NCI-H524 treated with DMSO at 0.1 percent for 48 hours (cell line): ENCODE measurements at places on chromosomes 11 and 22.

GRCh38 chr11:625636-626268 lies 997 bp upstream of the CDHR5 start:
- no peak for DNase-seq

DNA sequence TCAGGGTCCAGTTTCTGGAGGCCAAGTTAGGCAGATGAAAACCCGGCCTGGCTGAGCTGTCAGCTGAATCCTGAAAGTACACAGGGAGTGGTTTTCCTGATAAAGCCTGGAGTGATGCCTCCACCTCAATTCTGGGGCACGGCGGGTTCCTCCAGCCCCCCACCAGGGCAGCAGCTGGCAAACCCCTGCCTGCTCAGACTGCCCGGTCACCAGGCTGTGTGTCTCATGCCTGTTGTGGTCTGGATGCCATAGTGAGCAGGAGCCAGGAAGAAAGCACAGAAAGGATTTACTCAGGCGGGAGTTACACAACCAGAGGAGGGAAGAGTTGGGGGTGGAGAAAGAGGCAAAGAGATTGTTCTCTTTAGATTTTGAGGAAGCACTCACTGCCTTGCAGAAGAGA lies 119.9 kb upstream of the RASSF10 start:
- no peak for DNase-seq

GRCh38 chr11:69705351-69705811 lies 1.6 kb upstream of the FGF19 start:
- DNase-seq, result no peak

DNA sequence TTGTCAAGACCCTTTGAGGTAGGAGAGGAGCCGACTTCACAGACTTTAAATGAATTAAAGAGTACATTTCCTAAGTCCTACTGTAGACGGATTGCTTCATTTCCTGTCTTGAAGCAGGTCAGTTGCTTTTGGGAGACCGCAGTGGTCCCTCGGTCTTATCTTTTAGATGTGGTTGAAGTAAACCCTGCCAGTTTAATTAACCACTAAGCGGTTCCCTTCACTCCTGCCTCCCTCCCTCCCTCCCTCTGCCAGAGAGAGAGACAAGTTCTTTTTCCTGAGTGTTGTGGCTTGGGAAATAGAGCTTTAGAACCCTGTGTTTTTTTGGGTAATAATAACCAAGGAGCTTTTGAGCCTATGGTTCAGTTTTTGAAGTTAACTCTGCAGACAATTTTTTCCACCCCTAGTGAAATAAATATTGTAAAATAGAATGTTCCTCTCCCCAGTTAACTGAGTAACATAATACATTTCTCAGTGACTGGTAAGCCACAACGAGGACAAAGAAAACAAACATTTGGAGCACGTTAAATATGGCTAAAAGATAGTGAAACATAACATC lies 147.5 kb downstream of the LDLRAD3 start:
- DNase-seq, result no peak

DNA sequence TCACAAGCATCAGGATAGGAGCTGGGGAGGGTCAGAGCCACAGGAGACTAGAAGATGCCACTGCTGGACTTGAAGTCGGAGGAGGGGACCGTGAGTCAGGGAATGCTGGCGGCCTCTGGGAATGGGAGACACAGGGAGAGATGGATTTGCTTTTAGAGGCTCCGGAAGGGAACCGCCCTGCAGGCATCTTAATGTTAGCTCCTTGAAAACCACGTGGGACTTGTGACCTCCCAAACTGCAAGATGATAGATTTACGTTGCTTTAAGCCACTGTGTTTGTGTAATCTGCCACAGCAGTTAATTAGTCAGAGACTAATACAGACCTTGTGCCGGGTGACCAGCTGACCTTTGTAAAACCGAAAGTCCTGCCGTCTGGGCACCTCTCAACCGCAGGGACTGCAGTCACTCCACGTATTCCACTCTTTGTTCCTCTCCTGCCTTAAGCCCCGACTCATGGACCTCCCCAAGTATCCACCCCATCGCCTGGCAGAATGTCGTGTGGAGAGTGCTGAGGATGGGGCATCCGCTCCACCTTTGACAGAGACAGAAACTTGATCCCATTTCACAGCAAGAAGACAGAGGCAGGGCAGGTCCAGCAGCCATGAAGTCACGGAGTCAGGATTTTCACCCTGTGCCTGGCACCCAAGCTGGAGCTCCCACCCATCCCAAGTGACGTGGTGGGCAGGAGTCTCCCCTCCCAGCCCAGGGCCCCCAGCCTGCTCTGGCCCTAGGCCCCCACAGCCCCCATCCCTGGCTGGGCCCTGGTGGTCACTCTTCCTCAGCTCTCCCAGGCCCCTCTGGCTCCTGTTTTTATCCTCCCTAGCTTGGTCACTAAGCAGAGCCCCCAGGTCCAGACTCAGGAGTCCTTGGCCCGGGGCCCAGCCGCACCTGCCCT lies 19.4 kb upstream of the CTSD start:
- DNase-seq, result no peak

- DNase-seq, result no peak
Measured at GRCh38 chr11:129040934-129041333, 98.3 kb upstream of the TP53AIP1 start.

GRCh38 chr22:50530877-50531545 lies 1.2 kb upstream of the TYMP start:
- no peak for DNase-seq

- no peak for DNase-seq
Measured at GRCh38 chr22:50282361-50283155, 12.4 kb upstream of the MAPK11 start.

DNA sequence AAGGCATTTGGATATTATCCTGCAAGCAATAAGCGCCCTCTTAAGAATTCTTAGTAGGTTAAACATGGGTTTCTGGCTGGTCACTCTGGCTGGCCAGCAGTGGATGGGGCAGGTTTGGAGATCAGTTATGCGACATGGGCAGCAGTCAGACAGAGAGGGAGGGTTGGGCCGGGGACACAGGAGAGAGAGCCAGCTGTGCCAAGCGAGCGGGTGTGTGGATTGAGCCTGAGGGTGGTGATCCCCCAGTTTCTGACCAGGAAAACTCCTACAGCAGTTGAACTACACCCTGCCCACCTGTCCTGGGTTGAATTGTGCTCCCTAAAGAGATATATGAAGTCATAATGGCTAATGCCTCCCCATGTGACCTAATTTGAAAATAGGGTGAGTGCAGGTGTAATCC lies 671.2 kb downstream of the TBC1D22A start:
- no peak for DNase-seq

DNA sequence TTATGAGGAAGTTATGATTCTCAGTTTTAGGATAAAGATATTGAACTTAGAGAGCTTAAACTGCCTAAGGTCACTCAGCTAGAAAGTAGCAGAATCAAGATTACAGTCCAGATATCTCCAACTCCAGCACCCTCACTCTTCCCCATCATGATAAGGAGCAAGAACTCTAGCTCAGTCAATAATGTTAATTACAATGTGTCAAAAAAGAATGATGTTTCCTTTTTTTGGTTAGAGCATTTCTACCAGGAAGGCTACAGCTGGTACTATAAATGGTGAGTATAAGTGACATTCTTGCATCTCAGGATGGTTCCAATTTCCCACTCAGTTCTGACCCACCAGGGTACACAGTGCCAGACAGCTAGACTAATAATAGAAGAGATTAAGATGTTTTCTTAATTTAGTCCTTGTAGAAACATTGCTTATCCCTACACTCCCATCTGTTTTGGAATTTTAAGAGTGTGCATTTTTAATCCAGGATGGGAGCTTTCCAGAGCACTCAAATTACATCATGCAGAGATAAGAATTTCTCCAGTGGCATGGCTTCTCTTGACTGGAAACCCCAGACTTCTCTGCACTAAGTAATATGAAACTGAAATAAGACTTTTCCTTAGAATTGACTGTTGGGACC lies 21.6 kb upstream of the BBOX1 start:
- peak; percentile 28 for DNase-seq

GRCh38 chr11:83219095-83219494 lies 25.6 kb downstream of the ANKRD42 start:
- no peak for DNase-seq

- DNase-seq, result no peak
Measured at GRCh38 chr11:116862185-116862584, 24.8 kb upstream of the APOA1 start.

DNA sequence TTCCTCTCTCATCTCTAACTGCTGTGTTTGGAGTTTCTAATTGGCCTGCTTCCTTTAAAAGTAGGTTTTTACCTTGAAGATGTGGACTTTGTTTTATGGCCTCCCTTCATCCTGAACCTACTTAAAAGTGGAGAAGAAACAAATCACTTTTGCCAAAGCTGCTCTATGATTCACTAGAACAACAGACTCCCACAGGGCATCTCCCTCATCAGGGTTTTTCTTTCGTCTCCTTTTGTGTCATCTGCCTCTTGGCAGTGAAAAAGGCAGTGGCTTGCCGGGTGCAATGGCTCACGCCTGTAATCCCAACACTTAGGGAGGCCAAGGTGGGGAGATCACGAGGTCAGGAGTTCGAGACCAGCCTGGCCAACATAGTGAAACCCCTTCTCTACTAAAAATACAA lies 186.6 kb upstream of the MTNR1B start:
- no peak for DNase-seq

DNA sequence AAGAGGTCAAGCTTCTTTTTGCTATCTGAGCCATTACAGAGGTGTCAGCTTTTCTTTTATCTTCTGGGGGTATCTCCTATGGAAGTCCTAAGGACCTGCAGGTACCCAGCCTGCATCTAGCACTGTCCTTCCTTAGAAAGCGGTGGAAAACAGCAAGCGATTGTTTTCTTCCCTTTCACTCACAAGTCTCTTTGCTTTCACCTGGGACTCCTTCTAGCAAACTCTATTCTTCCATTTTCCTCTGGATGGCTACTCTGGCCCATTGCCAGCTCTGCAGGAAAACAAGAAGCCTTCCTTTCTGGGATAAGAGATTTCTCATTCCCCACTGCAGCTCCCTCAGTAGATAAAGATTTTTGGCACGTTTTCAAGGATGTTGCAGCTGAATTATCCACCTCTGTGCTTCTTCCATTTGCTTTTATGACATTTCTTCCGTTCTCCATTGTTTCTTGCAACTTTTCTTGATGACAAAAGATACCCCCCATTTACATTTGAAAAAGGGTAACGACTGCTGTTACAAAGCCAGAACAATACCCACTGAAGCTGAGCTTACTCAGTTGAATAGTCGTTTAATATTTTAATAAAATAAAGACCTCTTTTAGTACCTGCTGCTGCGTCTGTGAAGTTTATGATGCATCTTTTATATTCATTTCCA lies 40.2 kb upstream of the BDNF start:
- DNase-seq, result no peak

GRCh38 chr11:5631969-5632635 lies 7.3 kb downstream of the TRIM34 start:
- no peak for DNase-seq

GRCh38 chr11:71333473-71333872 lies 81.1 kb upstream of the SHANK2 start:
- DNase-seq, result no peak

DNA sequence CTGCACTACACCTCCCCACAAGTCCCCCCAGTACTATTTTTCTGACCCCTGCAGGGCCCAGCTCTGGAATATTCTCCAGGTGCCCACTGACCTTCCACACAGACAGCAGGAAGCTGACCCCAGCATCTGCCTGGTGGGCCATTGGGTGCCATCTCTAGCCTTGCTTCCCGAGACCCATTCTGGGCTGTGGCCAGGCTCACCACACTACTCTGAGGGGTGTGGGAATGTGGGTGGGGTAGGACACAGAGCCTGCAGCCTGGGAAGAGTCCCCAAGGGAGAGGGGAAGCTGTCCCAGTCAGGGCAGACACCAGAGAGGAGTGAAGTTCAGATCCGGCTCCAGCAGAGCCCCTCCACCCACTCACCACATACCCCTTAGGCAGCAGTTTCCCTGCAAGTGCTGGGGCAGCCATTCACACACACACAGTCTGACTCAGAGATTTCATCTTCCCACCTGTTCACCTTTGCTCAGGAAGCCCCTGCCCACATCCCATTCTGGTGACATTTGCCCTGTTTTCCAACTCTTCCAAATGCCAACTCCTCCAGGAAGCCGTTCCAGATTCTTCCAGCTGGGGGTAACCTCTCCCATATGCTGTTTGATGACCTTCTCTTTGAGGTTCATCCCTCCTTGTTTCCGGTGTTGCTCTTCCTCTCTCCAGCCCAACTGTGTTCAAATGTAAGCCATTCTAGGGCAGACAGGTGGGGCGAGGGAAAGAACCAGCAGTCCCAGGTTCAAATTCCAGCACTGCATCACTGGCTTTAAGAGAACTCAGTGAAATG lies 1.9 kb downstream of the SLCO2B1 start:
- no peak for DNase-seq

DNA sequence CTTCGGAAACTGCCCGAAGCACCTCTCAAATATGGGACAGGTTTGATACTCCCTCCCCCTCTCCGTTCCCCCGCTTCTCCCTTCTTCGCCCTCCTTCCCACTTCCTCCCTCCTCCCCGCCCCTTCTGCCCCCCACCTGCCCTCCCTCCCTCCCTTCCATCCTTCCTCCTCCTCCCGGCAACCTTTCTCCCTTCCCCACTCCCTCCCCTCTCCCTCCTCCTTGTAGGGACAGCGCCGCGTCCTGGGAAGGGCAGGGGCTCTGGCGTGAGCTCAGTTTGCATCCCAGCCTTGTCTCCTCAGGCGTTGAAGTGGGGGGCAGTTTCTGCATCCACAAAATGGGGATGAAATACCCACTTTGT lies 6.1 kb upstream of the NFAM1 start:
- no peak for DNase-seq

- DNase-seq, result no peak
Measured at GRCh38 chr22:46113910-46114517, 36.3 kb upstream of the PPARA start.

- no peak for DNase-seq
Measured at GRCh38 chr11:103529181-103529684, 420.0 kb downstream of the DYNC2H1 start.

GRCh38 chr11:122601141-122602125 lies 54.1 kb upstream of the UBASH3B start:
- no peak for DNase-seq

- DNase-seq, result no peak
Measured at GRCh38 chr11:134524201-134524600, 112.2 kb upstream of the B3GAT1 start.

- no peak for DNase-seq
Measured at GRCh38 chr11:69968396-69969347, 109.4 kb upstream of the ANO1 start.

DNA sequence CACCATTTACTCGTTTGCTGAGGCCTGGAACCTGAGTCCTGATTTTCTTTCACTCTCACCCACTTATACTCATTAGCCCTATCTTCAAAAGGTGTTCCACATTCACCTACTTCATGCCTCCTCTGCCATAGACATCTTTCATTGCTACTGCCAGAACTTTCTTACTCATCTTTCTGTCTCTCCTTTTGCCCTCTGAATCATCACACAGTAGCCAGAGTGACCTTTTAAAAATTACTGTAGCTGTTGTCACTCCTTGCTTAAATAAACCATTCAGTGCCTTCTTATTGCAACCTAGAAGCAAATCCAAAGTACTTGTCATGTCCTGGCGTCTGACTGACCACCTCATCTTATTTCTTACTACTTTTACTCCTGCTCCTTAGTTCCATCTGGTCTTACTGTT lies 38.2 kb downstream of the ATXN10 start:
- DNase-seq, result no peak

- DNase-seq, result no peak
Measured at GRCh38 chr11:67389477-67389876, 2.3 kb upstream of the RAD9A start.

- DNase-seq, result no peak
Measured at GRCh38 chr11:32069361-32070058, 21.4 kb upstream of the RCN1 start.
